ENCODE measurements at places on chromosomes 2 and 18.

DNA sequence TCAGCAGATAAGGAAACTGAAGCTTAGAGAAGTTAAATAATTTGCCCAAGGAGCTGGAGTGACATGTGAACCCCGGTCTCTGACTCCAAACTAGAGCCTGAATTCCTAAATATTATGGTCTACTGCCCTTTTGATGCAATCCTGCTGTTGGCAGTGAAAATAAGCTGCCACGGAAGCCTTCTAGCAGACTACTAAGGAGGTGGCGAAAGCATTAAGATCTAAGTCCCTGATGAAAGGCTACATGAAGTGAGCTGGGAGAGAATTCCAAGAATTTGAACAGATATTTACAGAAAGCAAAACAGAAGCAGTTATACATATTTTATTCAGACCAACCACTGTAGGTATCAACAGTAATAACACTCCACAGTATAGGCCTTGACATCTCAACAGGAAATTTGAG lies 28.1 kb downstream of the TRMT61B start:
- no peak for DNase-seq

- no peak for DNase-seq
These were observed 34.4 kb upstream of the AAK1 start for GRCh38 chr2:69677914-69678313.

DNA sequence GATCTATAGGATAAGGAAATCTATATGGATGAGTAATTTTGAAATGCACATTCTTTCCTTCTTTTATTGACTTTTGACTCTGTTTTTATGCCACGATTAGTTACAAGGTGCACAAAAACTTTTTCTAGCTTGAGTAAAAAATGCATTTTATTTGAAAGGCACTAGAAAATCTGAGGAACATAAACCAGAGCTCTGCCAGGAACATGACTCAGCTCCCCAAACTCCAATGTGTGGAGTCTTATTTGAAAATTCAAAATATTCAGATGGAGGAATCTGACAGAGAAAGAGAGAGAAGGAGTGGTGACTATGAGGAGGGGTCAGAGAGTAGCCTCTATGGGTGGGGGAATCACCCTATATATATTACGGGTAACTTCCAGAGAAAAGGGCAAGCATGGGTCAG lies 231.0 kb downstream of the DCC start:
- no peak for DNase-seq

GRCh38 chr2:219452361-219453317 lies 18.0 kb downstream of the SPEG start:
- no peak for DNase-seq

- peak; percentile 81 for DNase-seq
These were observed 45.5 kb upstream of the LDAH start for GRCh38 chr2:20868377-20868776.

- no peak for DNase-seq
These were observed 33.2 kb downstream of the ZNF516 start for GRCh38 chr18:76461692-76462325.

Data from stimulated activated CD4-positive, alpha-beta T cell treated with anti-CD3 and anti-CD28 coated beads, Interleukin-1b, Interleukin-23, amount 100 ng/mL, for 48 hours (primary cell).